ENCODE measurements at places on chromosomes 6 and 20.

DNA sequence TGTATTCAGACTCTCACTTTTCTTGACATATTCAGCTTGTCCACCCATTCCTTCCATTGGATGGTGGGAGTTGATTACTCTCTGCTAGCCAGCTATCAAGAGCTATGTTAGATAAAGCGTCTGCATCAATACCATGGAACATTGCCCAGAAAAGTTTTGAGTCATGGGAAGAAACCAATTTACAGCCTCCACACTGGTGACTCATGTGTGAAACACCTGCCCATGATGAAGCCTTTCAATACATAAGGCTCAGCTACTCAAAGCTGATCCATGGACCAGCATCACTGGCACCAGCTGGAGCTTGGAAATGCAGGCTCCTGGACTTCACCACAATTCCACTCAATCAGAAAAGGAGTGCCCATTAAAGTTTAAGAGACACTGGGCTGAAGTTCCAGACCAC, 16.1 kb downstream of the PLA2G7 start:
- no peak for DNase-seq

DNA sequence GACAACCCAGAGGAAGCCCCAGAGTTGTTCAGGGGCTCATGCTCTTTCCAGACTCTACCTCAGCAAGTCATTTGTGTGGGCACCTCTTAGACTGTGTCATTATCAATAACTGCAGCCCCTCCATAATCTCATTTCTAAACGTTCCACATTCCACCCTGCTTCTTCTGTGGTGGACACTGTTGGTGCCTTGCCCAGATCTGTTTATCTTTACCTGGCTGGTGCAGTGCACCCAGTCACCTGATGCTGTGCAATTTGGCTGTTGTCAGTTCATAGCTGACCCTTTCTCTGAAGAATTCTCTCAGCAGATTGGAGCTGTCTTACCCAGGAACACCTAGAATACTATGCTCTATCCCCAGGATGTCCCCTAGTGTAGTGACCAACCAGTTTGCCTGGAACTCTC, 80.0 kb downstream of the ATRN start:
- no peak for DNase-seq

GRCh38 chr20:4989570-4989969, 11.7 kb downstream of the SLC23A2 start:
- DNase-seq: no peak

DNA sequence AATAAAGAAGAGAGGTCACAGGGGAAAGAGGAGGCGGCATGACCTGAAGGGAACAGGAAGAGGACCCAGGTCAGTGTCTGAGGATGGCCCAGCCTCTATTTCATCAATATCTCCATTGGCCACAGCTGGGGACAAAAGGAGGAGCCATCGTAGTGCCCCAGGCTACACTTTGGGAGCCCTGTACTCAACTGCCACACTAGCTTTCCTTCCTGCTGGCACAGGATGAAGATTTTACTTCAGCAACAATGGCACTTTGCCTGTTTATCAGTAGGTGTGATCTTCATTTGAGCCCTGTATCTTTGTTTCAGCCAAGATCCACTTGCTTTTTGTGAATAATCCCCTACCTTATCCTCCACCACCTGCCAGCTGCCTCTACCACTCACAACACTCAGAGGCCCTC, 35.4 kb upstream of the RCAN2 start:
- no peak for DNase-seq

DNA sequence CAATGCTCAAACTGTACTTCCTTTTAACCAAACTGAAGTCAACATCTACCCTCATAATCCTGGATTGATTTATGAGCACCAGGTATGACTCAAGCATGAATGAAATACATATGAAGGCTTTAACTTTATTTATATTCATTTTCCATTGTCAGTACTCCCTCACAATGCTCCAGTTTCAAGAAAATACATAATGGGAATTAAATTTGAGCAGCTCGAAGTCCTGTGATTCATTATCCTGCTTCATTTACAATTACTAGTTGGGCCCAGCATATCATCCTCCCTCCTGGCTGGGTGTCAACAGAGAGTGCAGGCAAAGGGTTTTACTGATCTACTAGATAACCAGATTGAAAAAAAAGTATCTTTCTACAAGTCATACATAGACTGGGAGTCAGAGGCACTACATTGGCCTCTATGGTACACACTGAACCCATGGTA, 10.1 kb downstream of the SAMHD1 start:
- no peak for DNase-seq

DNA sequence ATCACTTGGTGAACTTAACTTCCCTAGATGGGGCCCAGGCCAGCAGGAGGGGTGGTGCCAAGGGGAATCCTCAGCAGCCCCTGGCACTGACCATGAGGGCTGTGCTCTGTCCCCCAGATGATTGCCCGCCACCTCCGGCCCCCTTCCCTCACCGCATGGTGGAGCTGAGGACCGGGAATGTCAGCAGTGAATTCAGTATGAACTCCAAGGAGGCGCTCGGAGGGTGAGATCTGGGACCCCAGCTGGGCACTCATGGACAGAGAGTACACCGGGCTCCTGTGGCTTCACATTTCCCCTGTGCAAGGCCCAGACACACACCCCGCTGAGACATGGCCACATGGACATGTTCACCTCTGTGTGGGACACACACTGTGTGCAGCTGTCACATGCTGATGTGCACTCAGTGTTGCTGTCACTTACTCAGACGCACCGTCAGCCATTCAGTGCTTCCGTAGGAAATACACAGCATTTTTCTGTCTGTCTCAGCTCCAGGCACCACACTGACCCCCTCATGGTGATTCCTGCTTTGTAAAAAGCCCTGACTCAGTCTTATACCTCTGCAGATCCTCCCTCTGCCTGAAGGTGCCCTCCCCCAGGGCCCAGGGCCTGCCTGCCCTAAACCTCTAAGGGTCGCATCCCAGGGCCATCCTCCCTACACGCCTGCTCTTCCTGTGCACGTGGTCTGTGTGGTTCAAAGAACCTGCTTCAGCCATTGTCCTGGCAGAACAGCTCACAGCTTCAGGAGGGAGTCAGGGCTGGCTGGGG, 4.4 kb downstream of the MYLK2 start:
- no peak for DNase-seq

GRCh38 chr20:61803416-61803914, 262.2 kb downstream of the TAF4 start:
- no peak for DNase-seq

GRCh38 chr6:105596284-105596755, 193.4 kb upstream of the PREP start:
- DNase-seq: no peak

DNA sequence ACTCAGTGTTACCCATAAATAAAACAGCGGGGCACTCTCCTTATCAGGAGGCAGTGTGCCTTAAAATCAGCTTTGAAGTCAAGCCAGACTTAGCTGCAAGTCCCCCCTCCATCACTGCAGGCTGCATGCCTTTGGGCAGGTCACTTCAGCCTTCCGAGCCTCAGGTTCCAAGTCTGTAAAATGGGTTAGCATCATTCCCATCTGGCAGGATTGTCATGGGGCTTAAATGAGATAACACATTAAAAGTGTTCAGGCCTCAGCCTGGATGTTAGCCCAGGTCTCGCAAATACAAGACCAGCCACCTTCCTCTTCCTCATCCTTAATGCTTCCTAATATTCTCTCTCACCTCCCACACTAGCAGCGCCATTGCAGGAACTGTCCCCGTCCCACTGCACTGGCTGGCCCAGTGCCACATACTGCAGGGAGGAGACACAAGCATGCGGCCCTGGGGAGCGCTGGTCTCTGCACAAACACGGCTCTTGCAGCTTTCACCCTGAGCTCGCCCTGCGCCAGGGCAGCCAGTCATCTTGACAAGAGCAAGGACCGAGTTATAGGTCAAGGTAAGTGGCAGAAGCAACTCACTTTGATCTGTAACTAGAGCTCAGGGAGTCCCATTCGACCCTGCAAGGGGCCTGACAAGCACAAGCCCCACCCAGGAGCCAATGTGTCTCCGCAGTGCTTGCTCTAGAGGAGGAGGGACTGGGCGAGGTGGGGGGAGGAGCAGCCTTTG, 564.6 kb upstream of the AGPAT4 start:
- no peak for DNase-seq

GRCh38 chr6:153162172-153162571, 31.1 kb upstream of the RGS17 start:
- no peak for DNase-seq

Data from stimulated activated CD4-positive, alpha-beta T cell treated with anti-CD3 and anti-CD28 coated beads, Interleukin-2, amount 100 ng/mL, for 48 hours (primary cell).